Activated T-helper 1 cell treated with anti-CD3 and anti-CD28 coated beads, Interleukin-2, amount 50 U/mL, for 16 hours (primary cell): ENCODE measurements at places on chromosomes 7 and 10.

- DNase-seq: no peak
These were observed 572.4 kb upstream of the MGMT start for GRCh38 chr10:128894641-128895040.

DNA sequence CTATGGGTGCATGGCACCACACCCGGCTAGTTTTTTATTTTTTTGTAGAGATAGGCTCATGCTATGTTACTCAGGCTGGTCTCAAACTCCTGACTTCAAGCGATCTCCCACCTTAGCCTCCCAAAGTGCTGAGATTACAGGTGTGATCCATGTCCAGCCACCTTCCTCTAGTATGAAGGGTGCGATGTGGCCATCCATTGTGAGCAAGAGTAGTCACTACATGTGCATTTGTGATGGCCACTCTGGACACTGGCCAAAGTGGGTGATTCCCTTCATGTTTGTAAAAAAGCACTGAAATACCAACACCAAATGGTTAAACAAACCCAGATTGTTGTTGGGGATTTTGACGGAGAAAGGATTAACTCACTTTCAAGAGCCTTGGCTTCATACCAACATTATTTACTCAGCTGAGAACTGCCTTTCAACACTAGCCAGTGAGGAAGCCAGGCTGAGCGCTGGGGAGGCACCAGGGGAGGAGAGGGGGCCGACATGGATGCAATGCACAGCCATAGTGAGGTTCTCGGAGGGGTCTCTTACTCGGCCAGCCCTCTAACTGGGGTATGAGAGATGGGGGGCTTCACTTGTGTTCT is 198.1 kb upstream of the LYZL2 start:
- no peak for DNase-seq

DNA sequence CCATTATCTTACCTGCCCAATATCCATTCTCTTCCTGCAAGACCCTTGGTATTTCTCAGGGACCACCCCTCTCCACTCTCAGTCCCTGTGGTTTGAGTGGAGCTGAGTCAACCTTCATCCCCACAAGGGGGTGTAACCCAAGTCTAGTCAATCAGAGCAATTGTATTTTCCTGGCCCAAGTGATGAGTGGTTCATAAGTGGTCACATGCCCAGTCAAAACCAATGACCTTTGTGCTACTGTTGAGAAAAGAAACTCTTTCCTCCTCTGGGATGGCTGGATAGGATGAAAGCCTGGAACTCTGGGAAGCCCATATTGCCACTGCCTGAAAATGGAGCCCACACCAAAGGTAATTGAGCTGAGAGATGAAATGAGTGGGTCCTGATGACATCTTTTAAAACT is 93.6 kb downstream of the SNX10 start:
- no peak for DNase-seq

DNA sequence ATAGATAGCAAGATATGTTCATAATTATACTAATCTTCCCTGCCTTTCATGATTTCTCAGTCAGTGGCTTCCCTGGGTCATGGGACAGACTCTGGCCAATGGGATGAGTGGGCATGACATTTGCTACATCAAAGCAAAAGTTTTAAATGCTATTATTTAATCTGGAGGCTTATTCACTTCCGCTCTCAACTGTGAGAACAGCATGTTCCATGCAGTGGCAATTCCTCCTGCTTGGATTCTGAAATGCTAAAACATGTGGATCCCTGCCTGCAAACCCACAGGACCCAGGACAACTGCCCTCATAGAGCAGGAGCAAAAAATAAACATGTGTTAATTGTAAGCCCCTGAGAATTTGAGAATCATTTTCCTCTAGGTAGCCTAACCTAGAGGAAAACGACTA is 1412.4 kb upstream of the CELF2 start:
- DNase-seq: no peak

- no peak for DNase-seq
These were observed 37.2 kb downstream of the ZNF33A start for GRCh38 chr10:38047666-38048065.

- no peak for DNase-seq
These were observed 26.0 kb downstream of the EGFR start for GRCh38 chr7:55044791-55045190.
